Suppressor macrophage treated with lipopolysaccharide for 4 hours (primary cell): ENCODE measurements at places on chromosomes 7 and 10.

DNA sequence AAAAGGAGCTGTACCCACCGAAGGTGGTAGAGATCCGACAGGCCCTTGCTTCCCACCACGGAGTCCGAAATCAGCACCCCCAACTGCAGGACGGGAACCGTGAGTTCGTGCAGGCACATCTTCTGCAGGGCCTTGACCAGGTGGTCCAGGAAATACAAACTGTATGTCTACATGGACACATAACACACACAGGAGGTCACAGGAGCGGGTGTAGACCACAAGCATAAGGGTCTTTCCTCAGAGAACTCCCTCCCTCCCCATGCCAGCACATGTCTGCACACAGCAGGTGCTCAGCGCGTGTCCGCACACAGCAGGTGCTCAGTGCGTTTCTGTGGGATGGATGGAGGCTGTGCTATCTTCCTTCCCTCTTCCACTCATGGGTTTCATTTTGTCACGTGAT, 69.7 kb downstream of the CFAP46 start:
- DNase-seq, result no peak

DNA sequence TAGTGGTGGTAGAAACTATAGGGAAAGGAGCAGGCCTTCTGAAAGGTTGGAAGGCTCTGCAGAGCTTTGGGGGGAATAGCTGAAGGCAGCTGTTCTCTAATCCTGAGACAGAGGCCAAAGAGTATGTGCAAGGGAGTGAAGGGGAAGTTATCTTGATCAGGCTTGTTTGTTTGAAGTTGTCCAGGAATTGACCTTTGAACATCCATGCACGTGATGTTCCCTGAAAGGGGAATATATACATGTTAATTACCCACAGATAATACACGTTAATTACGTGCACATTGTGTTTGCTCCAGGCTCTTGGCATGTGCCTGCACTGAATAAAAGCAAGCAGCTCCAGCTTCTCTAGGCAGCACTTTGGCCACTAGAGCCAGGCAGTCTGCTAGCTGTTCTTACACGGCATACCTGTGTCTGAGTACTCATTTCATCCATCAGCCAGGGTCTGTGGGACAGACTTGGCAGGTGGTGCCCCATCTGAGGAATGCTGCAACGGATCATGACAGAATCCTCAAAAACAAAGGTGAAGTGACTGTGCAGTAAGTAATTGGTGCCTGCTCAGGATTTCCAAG, 18.0 kb upstream of the STARD3NL start:
- no peak for DNase-seq

DNA sequence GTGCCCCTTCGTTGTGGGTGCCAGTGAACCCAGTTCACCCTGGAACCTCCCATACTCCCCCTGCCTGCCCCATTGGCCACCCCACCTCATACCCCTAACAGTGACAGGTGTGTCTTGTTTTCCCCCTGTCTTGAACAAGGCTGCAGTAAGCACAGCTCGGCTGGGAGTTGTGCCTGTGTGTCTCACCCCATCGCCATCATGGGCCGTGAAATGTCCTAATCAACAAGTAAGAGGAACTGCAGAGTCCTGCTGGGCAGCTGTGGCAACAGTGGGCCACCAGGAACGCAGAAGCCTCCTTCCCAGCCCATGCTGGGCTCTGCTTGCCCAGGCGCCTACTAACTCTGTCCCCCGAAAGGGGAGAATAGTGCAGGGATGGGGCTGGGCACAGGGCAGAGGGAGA, 91.6 kb downstream of the C10orf105 start:
- peak; percentile 54 for DNase-seq

GRCh38 chr10:79404231-79404609, 41.2 kb downstream of the ZCCHC24 start:
- DNase-seq, result peak; percentile 63

GRCh38 chr7:138584283-138584682, 116.9 kb downstream of the SVOPL start:
- no peak for DNase-seq

DNA sequence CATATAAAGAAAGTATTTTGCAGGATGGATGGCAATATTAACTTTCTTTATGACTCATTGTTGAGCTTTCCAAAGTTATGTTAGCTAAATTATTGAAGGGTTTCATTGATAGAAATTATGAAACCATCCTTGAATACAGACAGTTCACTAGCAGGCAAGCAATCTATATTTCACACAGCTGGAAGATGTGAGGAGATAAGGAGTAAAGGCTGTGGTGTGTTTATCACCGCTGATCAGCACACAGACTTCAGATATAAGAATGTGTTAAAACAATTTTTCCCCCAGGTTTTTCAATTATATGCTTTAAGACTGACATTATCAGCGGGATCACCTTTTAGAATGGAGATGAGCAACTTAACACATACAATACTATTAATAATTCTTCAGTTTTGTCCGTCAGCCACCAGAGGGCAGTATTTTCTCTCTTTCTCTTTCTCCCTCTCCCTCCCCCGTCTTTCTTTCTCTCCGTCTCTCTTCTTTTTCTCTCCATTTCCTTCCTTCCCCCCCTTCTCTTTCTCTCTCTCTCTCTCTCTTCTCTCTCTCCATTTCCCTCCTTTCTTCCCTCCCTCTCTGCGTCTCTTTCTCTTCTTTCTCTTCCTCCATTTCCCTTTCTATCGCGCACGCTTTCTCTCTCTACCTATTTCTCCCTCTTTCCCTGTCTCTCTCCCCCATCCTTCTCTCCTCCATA, 62.9 kb upstream of the FAM171A1 start:
- DNase-seq, result peak; percentile 58

- DNase-seq, result no peak
Observed at GRCh38 chr7:81410471-81411117, 359.3 kb downstream of the HGF start.

GRCh38 chr10:102159051-102159597, 6.9 kb downstream of the NOLC1 start:
- DNase-seq, result no peak

GRCh38 chr10:113047963-113048781, 98.1 kb downstream of the TCF7L2 start:
- DNase-seq, result no peak

GRCh38 chr10:124359336-124359832, 59.3 kb downstream of the OAT start:
- DNase-seq, result no peak

DNA sequence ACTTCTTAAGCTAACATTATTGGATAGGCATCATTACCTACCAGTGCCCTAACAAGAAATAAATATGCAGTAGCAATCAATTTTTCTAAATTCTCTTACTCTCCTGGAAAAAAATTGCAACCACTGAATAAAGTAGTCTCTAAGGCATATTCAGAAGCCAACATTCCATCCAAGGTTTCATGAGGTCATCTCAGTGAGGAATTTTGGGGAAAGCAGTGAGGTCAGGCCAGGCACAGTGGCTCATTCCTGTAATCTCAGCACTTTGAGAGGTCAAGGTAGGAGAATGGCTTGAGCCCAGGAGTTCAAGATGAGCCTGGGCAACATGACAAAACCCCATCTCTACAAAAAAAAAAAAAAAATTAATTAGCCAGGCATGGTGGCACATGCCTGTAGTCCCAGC, 75.9 kb upstream of the GHITM start:
- no peak for DNase-seq

DNA sequence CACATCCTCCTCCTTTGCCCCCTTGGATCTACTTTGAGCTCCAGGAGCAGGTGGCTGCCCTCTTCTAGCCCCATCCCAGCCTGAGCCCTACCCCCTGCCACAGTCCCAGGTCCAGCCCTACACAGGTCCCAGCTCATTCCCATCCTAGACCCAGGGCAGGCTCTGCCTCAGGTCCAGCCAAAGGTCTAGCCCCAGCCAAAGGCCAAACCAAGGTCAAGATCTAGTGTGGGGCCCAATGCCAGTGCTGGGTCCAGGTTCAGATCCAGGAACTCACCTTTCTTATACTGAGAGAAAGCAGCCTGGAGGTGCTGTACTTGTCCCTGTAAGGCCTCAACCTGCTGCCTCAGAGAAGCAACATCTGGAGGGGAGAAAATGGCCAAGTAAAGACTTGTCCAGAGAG, 8.5 kb downstream of the SFTPD start:
- no peak for DNase-seq

DNA sequence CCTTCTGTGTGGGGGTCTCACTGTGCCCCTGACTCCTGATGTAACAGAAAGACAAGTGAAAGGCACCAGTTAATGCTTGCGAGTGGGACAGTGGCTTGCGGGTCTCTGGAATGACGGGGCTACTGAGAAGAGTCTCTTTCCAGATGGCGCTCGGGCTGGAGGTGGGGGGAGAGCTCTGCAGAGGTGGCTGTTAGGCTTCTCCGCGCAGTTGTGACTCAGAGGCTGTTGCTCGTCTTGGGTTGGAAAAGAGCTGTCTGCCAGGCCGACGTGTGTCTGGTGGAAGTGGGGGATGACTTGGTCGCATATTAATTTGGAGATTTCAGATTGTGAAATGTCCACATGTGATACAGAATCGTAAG, 27.9 kb upstream of the SH2B2 start:
- DNase-seq, result no peak

- DNase-seq, result no peak
Observed at GRCh38 chr7:44131173-44132029, 8.1 kb upstream of the POLD2 start.

DNA sequence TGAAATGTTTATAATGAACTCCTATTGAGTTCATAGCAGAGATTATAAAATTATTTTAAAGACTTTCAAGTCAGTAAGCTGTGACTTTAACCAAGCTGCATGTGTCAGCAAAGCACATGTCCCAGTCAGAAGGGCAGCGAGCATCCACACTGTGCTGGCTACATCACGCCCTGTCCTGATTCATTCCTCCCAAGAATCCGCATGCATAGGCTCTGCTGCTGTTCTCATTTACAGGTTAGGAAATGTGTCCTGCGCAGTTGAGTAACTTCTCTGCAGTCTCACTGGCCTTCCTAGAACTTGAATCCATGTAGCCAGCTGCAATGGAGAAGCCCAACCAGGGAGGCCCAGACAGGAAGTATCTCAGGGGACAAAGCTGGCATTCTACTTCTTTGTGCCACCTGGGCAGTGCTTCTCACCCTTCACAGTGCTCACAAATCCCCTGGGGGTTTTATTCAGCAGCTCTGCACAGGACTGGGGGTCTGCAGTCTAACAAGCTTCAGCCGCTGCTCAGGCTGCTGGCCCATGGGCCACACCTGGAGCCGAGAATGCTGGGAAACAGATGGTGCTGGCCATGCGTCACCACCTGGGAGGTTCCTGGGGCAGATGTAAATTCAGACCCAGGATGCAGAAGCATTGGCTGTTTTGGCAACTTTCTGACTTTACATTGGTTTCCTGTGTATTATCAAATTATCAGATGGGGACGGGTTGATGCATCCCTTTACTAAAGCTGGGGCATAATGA, 192.8 kb upstream of the GDF10 start:
- DNase-seq, result no peak

GRCh38 chr10:13930120-13930519, 343.4 kb downstream of the PRPF18 start:
- DNase-seq, result no peak

DNA sequence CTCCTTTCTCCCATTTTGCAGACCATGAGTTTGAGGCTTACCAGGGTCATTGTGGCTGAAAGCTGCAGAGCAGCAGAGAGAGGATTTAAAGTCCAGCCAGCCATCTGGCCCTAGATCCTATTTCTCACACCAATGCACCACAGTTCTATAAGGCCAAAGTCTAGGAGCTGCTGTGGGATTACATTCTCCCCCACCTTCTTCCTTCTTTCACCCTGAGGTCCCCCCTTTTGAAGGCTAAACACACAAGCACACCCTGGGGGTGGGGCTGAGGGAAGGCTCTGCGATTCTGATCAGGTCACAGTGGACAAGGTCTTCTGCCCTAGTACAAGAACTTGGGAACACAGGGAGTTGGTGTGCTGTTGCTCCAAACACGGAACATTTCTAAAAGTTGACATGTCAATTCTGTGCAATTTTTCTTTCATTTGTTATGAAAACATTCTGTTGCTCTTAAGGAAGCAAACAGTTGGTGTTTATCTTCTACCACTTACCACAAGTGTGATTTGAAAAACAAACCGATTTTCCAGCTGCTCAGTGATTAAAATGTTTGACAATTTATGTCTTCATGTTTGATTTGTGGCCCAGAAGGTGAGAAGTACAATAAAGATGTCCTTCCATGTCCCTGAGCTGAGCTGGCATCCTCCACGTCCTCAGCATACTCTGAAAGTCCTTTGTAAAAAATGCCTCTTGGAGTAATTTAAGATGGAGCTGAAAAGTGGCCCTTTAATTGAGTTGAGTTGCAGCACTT, 271.6 kb upstream of the PPP2R2D start:
- DNase-seq, result no peak

- no peak for DNase-seq
Observed at GRCh38 chr7:151886783-151887182, 9.9 kb upstream of the PRKAG2 start.

- no peak for DNase-seq
Observed at GRCh38 chr7:141074162-141074991, 513 bp downstream of the TMEM178B start.

DNA sequence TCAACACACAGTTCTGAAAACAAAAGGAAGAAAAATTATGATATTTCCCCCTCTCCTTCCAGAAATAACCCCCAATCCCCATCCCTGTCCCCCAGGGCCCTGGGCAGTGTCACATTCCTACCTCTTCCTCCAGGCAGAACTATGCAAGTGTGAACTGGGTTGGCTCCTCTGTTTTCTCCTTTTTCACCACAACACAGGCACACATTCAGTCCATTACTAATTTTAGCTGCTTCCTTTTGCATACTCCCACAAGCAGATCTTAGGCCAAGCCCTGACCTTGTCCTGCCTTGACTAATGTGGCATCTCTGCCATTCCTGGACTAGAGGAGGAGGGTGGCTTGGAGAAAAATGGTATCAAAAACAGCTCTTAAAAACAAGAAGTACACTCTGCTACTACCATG, 208.1 kb downstream of the HDAC9 start:
- DNase-seq, result no peak

GRCh38 chr7:123190109-123190831, 9.5 kb downstream of the SLC13A1 start:
- DNase-seq, result peak; percentile 0

DNA sequence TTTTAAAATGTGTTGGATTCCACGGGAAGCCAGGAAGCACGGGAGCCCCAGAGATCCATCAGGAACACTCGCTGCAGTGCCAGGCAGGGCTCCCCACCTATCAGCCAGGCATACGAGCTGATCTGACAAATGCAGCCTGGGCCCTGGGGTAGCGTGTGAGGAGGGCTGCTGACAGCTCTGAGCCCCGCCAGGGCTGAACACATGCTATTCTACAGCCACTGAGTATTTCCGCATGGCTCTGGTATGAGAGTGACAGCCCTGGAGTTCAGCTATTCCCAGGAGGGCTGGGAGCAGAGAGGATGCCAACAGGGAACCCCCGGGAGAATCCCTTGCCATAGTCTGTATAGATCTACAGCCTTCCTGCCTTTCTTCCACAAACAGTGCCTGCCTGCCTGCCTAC, 237.3 kb upstream of the ZMIZ1 start:
- DNase-seq, result no peak
